Lung (tissue), 17 donors: ENCODE measurements at places on chromosomes 12 and 14. TPM values are rescaled to one million over a fixed set of nuclear protein-coding genes. Genes with fewer than 3 reads are reported as not detected.

RNFT2 gene
- total RNA-seq = 4.9 TPM

DNA sequence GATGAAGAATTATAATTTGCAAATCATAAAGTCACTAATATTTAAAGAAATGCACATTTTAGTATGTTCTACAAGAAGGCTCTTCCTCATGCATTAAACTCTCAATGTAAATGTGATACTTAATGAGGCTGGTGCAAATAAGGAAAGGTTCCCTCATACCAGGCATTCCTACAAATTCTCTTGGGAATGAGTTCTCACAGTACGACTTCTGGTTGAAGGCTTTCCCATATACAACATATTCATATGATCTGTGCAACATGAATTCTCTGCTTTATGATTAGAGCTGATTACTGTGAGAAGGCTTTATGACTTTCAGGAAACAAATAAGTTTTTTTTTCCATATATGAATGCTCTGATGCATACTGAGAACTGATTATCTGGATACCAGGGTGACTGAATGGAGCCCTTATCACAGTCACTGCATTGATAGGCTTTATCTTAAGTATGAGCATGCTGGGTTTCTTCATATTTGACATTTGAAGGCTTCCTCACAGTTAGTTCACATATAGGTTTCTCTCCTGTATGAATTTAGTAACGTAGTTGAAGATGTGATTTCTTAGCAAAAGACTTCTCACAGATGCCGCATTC, 293.9 kb downstream of the RAD51B start:
- DNase-seq = no peak

GRCh38 chr14:59869381-59870255, 958 bp downstream of the RTN1 start:
- peak; percentile 20 for DNase-seq

HDAC7 gene
- total RNA-seq = 119 TPM

DNA sequence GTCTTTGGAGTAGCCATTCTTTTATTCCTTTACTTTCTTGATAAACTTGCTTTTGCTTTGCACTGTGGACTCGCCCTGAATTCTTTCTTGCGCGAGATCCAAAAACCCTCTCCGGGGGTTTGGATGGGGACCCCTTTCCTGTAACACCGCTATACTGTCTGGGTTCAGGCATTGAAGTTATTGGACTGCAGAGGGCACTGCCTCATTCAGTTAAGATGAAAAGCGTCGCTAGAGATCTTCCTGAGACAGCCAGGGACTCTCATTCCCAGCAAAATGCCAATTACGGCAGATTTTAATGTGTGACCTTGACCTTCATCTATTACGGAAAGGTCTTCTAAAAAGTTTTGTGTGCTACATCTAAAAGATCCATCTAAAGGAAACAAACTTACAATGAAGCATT, 17.3 kb upstream of the RIMKLB start:
- no peak for DNase-seq

KLHL33 gene
- 0.25 TPM for total RNA-seq
